HT-29 (cell line): ENCODE measurements at places on chromosomes 12 and 14.

GRCh38 chr12:82970614-82971013 is 283.9 kb downstream of the TMTC2 start:
- DNase-seq: no peak

GRCh38 chr12:53454707-53455106 is 2.8 kb downstream of the PCBP2 start:
- DNase-seq: no peak

GRCh38 chr14:92958373-92959188 is 35.6 kb downstream of the CHGA start:
- DNase-seq: no peak

DNA sequence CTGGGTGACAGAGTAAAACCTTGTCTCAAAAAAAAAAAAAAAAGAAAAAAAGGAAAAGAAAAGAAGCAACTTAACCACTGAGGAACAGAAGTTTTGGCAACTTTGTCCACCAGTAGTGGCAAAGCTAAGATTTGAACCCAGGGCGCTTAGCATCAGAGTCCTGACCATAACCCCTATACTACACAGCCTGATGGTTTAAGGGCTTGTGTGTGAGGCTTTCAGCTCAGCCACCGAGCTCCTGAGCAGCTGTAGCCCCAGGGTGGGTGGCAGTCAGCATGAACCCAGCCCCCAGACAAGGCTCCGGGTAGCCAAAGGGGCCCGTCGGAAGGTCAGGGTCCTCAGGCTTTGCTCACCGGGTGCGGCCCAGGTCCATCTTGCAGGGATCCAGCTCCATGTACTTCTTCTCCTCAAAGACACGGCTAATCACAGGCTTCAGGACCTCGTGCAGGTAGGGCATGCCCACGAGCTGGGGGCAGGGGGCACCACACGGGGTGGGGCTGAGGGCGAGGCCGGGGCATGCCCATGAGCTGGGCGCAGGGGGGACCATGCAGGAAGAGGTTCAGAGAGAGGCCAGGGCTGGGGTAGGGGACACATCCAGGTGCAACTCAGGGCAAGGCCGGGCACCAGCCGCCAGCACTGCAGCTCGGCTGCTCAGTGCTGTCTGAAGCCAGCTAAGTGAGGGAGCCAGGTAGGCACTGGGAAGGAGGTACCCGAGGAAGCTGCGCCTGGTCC is 20.9 kb downstream of the RASAL1 start:
- DNase-seq: no peak

GRCh38 chr12:109191621-109192250 is 75.3 kb downstream of the ACACB start:
- no peak for DNase-seq

DNA sequence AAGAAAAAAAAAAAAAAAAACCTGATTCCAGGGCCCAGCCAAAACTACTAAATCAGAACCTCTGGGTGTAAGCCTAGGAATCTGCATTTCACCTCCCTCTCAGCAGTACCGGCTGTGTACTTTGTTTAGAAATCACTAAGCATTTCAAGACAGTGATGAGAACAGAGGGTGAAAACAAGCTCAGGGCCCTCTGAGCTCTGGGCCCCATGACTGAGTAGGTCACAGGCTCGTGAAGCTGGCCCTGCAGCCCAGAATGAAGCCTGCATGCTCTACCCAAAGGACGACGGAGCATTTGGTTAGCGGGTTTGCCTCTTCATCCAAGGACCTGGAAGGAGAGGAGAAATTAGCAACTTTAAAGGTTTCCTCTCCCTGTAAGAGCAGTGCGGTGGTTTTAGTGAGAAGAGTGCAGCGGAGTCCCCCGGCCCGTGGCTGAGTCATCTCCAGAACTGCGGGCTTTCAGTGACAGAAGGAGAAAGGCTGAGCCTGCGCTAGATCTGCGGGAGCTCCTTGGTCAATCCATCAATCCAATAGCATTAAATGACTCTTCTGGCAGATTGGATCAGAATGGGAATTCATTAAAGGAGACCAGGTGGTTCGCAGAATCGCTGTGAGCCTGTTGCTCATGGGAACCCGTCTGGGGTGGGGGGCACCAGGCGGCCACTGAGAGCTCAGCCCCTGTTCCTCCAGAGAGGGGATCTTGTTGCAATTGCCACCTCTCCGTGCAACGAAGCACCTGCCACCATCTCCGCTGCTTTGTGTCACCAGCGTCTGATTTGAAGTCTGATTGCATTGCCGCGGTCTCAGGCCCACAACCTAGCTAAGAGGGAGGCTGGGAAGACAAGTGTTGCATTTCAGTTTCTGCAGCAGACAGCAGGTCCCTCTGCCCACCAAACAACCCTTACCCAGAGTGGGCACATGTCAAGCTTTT is 7.3 kb downstream of the IL31 start:
- DNase-seq: no peak

- DNase-seq: no peak
These were observed 91.5 kb downstream of the FBXW8 start for GRCh38 chr12:117002051-117002817.

DNA sequence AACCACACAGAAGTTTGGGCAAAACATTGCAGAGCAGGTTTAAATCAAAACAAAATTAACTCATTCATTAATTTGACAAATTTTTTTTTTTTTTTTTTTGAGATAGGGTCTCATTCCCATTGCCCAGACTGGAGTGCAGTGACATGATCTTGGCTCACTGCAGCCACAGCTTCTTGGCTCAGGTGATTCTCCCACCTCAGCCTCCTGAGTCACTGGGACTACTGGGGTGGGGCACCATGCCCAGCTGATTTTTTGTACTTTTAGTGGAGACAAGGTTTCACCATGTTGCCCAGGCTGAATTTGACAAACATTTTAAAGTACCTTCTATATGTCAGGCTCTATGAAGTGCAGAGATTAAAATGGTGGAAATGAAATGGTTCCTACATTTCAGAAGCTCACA is 257.1 kb upstream of the NPAS3 start:
- DNase-seq: no peak

DNA sequence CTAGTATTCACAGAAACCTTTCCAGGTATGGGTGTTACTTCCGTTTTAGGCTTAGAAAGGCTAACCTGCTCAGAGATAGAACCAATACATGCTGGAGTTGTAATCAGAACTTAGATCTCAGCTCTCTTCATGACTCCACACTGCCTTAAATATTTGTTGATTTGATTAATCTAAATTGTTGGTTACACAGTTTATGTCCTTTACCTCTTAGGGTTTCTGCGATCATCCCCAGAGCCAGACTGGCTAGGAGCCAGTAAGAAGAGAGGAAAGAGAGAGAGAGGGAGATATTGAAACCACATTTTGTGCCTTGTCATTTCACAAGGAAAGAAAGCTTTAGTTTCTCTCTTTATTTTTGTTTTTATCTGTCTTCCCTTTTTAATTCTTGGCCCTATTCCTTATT is 16.8 kb upstream of the MGP start:
- DNase-seq: no peak

- no peak for DNase-seq
These were observed 983.7 kb upstream of the FLRT2 start for GRCh38 chr14:84546236-84546635.

DNA sequence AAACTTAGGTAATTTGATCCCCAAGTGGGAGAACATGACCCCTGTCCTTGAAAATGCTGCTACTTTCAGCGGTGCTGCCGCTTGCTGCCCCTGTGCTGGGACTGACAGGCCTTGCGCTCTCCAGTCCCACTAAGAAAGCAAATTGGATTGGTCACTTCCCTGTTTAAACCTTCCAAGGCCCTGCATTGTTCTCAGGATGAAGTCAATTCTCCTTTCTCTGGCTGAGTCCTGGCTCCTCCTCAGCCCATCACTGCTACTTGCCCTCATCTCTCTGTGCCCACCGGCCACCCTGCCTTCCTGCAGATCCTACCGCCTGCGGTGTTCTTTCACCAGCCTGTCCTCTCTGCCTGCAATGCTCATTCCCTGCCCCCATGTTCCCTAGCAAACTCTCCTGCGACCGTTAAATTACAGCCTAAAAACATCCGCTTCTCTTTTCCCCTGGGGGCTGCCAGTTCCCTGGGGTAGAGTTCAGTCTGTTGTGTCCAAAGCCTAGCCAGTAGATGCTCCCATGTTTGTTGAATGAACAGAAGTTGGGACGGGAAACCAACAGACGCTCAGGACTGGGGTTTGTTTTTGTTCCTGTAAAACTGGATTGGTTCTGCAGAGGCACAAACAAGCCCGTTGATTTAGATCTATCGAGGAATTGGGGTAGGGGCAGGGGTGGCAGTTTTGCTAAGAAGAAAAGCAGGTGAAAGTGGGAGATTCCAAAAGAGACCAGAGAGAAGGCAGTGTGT is 127.3 kb upstream of the HIF1A start:
- no peak for DNase-seq

- no peak for DNase-seq
These were observed 3.9 kb downstream of the MPHOSPH9 start for GRCh38 chr12:123229051-123229450.

DNA sequence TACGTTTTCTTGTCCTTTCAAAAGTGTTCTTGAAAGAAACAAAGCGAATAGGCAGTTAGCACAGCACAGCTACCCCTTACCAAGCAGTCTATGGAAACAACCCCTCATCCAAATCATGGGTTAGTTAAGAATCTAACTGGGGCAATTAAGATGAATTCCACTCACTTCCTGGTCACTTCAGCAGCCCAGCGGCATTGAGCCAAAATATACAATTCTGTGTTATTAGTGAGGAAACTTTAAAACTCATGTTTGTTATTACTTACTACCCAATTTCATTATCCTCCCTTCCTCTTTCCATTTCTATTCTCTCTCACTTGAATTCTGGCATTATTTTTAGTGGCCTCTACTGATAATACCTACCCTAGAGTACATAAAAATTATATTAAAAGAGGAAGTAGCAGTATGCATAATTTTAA is 121.4 kb downstream of the PPHLN1 start:
- no peak for DNase-seq

DNA sequence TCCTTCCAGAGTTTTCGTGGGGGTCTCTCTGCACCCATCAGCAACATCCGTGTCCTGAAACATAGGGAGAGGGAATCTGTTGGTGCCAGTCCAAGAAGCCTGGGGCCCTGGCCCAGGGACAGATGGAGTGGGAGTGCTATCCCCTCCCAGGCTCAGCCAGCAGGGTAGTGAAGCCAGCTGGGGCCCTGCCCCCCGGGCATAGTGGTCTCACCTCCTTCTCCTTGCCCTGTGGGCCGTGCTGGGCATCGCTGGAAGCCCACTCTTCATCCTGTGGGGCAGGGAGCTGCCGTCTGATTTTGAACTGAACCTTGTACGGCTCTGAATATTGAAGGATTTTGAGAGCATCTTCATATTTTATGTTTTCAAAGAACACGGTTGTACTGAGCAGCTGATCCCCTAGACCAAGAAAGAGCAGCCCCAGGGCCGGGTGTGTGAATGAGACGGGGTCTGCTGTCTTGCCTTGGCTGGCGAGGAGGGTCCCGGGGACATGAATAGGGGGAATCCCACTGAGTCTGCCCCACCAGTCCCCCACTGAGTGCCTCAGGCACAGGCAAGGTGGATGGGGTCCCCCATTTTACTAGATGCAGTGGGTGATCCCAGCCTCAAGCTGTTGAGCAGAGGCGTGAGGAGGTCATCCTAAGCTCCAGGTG is 23.3 kb downstream of the AHNAK2 start:
- no peak for DNase-seq

DNA sequence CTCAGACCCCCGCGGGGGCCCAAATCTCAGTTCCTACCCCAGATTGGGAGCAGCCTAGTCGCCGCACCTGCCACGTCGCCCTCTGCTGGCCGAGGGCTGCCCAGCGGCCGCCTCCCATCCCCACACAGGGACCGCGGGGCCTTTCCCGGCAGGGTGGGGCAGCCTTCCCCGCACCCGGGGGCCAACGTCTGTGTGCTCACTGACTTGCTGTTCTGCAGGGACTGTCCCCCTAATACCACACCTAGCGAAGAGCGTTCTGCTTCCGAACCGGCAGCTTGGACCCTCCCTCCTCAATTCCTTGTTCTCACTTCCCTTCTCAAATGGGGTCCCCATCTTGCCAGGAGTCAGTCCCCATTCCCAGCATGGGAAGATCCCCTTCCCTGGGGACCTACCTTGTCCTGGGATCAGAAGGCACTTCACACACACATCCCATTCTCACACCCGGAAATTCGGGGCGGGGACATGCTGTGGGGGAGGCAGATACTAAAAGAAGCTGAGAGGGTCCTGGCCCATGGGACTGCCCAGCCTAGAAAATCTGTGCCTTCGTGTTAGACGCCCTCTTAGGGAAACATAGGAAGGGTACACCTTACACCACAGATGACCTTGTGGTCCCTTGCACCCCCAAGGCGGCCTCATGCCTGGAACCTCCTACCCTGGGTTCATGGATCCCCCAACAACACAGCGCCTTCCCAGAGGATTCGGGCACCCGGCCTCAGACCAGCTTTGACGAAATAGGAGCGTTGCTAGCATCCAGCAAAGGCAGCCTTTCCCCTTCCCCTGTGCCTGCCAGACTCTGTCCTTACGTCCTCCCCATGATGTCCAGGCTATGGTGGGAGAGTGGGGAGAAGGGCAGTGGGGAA is 16.4 kb downstream of the ACVRL1 start:
- DNase-seq: peak; percentile 24

- DNase-seq: peak; percentile 5
These were observed 31.5 kb upstream of the GTF2A1 start for GRCh38 chr14:81252278-81252677.

GRCh38 chr14:79842270-79842669 is 369.0 kb downstream of the DIO2 start:
- no peak for DNase-seq

- DNase-seq: no peak
These were observed 488 bp upstream of the KIF5A start for GRCh38 chr12:57549203-57549908.

GRCh38 chr12:94326234-94326633 is 133.4 kb downstream of the CEP83 start:
- no peak for DNase-seq

DNA sequence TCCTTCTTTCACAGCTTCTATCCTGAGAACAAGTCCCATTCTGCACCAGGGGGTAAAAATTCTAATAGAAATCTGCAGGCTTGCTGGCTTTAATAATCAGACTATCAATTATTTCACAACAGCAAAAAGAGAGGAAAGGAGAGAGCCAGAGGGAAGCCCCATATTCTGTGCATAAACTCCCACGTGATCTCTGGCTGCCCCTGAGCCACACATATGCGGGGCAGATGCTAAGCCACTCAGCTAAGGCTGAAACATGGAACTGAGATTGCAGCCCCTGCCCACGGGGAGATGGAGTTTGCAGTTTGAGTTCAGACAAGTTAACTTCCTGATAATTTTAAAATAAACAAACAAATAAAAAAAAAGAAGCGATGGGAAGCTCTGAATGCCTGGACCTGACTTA is 254.4 kb upstream of the CCDC196 start:
- no peak for DNase-seq

DNA sequence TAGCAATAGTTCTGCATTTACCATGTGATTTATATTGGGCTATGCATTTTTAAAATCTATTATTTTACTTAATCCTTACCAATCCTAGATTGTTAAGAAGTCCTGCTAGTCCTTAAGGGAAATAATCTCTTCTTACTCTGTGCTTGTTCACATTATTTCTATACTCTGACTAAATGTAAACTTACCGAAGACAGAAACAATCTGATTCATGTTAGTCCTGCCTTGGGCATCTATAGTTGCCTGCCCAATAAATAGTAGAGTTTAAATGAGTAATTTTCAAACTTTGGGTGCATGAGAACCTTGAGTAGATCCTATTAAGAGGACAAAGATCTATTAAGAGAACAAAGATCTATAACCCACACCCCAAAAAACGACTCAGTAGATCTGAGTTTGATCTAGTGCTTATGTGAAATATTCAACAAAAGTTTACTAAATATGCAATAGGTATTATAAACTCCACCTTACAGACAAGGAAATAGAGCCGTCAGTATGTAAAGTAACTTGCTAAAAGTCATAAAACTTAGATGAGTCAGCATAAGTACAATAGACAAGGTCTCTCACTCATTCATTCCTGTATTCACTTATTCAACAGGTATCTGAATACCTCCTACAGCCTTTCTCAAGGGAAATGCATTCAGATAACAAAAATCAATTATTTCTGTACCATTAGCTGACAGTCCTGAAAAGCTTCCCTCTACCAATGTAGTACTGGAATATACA is 127.6 kb downstream of the PAWR start:
- DNase-seq: no peak
